ENCODE measurements at places on chromosomes 16 and 17.

DNA sequence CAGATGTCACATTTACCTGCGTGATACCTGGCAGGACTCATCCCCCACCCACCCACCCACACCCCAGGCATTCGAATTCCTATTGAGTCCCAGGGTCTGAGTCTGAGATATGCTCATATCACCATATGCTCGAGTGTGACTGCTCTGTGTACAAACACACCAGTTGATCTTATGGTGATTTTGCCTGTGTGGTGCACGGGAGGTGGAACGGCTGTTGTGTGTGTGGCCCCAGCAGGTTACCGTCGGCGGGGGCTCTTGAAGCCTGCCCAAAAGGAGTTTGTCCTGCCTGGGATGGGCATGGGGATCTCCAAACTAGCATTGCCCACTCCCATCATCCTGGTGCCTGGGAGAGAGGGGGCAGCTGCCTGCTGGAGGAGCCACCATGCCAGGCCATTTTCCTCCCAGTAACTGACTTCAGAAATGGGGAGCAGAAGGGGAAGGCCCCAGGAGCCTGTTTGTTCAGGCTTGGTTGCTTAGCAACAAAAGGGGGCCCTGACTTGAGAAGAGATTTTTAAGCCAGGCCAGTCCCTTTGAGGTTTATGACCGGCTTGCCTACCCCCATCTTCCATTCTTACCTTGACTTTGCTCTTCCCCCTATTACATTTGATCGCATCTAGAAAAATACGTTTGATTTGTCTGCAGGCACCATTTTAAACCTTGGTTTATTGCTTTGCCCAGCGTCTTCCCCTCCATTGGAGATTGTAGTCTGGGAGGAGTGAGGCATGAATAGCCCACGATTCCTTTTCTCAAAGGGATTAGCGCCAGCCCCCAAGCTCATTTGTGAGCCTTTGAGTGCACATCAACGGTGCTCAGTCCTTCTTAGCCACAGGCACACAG, 217.7 kb downstream of the CCDC182 start:
- DNase-seq, result no peak

DNA sequence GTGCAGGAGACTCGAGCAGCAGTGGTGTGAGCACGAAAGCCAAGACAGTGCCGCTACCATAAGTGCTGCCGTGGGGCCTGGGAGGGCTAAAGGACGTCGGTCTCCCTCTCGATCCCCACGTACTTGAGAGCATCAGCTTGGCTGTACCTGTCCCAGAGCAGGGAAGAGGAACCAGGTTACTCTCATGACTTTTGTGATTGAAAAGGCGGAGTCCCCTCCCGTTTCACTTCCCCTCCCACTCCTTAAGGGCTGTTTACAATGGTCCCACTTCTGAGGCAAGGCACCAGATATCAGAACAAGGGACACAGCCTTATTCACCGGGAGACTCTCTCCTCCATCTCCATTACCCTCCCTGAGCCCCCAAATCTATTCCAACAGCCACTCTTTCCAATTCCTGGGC, 20.1 kb downstream of the CNTNAP1 start:
- DNase-seq, result no peak

DNA sequence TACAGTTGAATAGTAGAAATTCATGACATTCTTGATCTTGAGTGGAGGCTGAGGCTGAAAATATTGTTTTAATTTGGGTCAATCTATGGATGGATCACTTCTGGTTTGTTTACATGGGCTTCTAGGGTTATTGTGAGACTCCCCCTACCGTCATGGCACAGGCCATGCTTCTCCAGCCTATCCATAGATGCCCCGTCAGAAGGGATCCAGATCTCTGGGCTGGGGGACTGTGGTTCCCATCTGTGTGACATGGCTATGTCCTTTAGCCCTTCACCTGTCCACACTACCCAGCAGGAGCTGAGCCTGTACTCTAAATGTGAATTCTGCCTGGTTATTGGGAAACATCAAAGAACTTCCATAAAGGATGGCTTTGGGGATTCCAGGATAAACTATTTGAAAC, 160.4 kb downstream of the ABCC12 start:
- DNase-seq, result no peak

GRCh38 chr16:76583466-76583865, 306.3 kb downstream of the CNTNAP4 start:
- DNase-seq, result no peak

- DNase-seq, result peak; percentile 66
Observed at GRCh38 chr16:50265260-50265659, 1.1 kb upstream of the ADCY7 start.

DNA sequence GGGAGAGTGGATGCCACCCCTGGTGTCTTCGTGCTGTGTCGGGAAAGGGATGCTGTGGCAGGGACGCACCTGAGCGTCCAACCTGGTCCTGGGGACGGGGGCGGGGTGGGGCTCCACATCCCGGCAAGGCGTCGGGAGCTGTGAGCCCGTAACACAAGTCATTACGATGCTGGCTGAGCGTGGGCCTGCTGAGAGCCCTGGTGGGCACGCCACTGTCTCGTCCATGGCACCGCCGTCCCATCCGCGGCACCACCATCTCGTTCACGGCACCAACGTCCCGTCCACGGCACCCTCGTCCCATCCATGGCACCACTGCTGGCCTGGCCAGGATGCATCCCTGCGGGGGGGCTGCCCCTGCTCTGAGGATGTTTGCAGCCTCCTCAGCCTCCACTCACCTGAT, 24.1 kb upstream of the GNG13 start:
- no peak for DNase-seq

GRCh38 chr17:78944956-78945355, 19.8 kb upstream of the TIMP2 start:
- no peak for DNase-seq

DNA sequence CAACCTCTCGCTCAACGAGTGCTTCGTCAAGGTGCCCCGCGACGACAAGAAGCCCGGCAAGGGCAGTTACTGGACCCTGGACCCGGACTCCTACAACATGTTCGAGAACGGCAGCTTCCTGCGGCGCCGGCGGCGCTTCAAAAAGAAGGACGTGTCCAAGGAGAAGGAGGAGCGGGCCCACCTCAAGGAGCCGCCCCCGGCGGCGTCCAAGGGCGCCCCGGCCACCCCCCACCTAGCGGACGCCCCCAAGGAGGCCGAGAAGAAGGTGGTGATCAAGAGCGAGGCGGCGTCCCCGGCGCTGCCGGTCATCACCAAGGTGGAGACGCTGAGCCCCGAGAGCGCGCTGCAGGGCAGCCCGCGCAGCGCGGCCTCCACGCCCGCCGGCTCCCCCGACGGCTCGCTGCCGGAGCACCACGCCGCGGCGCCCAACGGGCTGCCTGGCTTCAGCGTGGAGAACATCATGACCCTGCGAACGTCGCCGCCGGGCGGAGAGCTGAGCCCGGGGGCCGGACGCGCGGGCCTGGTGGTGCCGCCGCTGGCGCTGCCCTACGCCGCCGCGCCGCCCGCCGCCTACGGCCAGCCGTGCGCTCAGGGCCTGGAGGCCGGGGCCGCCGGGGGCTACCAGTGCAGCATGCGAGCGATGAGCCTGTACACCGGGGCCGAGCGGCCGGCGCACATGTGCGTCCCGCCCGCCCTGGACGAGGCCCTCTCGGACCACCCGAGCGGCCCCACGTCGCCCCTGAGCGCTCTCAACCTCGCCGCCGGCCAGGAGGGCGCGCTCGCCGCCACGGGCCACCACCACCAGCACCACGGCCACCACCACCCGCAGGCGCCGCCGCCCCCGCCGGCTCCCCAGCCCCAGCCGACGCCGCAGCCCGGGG, 1.3 kb downstream of the FOXC2 start:
- no peak for DNase-seq

GRCh38 chr16:80300456-80300855, 240.3 kb upstream of the DYNLRB2 start:
- no peak for DNase-seq

- DNase-seq, result no peak
Observed at GRCh38 chr17:9158544-9159452, 137.5 kb downstream of the NTN1 start.
